WTC11 (cell line): ENCODE measurements at places on chromosomes 12 and 14. TPM values are rescaled to one million over a fixed set of nuclear protein-coding genes. Genes with fewer than 3 reads are reported as not detected.

SLC5A8 gene
- 0.05 to 0.07 TPM in 2 of 3 replicates, not detected in the other for total RNA-seq

DNA sequence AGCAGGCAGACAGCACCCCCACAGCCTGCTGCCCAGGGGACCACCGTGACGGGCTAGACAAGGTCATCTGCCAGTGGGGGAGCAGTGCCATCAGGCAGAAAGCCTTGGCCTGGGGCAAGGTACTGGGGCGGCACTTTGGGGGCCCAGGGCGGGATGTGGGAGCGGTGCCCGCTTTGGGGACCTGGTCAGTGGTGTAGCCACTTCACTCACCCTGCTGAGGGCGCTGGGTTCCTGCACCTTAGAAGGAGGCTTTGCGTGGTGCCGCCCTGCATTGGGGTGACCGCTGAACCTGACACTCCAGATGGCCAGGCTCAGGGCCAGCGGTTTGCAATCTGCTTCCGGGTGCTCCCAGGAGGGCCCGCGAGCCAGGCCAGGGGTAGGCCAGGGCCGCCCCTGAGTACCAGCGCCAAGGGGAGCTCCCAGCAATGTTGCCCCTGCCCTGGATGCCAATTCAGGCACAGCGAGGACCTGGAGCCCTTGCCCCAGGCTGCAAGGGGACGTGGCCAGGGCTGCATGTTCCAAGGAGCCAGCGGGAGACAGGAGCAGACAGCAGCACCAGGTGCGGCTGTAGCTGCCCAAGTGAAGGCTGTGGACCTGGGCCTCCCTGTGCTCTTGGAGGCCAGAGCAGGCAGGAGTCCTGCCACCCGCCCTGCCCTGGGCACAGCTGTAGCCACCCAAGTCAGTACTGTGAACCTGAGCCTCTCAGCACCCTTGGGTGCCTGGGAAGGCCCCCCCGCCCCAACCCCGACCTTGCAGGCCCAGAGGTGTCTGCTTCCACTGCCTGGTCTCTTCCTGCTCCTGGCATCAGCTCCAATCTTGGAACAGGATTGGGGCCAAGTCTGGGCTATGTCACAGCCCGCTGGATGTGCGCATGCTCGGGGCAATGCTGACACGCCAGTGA, 550.7 kb downstream of the SLC6A15 start:
- DNase-seq, result no peak

DNA sequence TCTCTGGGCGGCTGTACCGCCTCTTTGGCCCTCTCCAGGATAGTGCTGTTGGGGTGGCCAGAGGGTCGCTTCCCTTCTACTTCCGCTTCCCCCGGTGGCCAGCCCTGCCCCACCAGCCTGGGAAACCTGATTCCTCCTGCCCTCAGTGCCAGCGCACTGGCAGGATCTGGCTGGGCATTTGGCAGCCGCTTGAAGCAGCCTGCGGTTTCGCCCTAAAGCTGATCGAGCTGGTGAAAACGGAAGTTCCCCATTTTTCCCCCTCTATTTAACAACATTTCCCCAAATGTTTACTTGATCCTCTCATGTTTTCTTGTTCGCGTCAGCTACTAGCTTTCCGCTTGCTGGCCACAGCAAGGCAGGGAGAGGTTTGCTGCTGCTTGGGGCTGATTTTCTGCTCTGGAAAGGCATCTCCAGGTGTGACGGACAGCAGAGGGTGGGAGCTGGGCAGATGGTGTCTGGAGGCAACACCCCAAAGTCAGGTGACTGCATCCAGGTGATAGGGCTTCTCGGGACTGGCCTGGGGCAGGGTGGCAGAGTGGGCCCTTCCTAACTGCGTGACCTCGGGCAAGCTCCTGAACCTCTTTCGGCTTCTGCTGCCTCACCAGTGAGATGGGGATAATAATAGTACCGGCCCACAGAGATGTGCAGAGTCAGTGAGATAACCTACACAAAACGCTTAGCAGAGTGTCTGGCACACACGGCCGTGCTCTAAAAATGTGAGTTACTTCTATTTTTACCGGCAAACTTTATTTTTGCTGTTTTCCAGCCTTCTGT, 53.1 kb downstream of the TSPAN9 start:
- DNase-seq, result no peak

DNA sequence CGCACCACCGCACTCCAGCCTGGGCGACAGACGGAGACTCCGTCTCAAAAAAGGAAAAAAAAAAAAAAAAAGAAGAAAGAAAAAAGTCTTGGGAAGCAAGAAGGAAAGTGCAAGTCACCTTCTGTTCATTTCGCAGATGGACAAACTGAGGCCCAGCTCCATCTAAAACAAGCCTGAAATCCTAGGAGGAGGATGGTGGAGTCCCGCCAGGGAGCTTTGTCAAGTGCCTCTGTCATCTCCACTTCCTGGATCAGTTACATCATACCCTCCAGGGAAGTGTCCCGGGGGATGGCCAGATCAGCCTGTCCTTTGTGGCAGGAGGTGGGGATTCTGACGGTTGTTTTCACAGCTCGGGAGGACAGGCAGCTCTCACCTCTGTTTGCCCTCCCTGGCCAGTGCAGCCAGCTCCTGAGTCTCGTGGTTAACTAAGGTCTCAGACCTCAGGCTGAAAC, 8.7 kb upstream of the SDSL start:
- no peak for DNase-seq

DNA sequence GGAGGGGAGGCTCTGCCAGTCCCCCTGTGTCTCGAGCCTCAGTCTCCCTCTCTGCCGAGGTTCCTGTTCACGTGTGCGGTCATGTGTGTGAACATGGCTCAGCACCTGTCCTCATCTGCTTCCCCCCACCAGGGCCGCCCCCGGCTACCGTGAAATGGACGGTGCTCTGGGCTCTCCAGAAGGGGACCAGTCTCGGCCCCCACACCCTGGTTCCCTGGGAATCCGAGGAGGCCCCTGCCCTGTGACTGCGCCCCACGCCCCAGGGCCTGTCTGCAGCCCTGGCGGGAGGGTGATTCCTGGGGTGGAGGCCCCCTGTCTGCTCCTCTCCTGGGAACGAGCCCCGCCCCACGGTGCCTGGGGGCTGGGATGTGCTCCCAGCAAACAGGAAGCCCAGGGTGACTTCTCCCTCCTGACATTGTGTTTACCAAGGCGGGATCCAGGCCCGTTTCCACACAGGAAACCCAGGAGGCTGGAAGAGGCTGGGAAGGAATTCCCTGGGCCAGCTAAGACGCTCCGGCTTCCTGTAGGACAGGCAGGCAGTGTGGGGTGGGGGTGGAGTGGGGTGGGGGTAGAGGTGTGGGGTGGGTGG, 46.6 kb downstream of the KIF26A start:
- no peak for DNase-seq
